Activated CD4-positive, CD25-positive, alpha-beta regulatory T cell treated with anti-CD3 and anti-CD28 coated beads, Interleukin-2, amount 50 U/mL, for 72 hours (primary cell): ENCODE measurements at places on chromosomes 12 and 14.

- DNase-seq = no peak
Observed at GRCh38 chr12:55718015-55718414, 2.2 kb downstream of the BLOC1S1 start.

DNA sequence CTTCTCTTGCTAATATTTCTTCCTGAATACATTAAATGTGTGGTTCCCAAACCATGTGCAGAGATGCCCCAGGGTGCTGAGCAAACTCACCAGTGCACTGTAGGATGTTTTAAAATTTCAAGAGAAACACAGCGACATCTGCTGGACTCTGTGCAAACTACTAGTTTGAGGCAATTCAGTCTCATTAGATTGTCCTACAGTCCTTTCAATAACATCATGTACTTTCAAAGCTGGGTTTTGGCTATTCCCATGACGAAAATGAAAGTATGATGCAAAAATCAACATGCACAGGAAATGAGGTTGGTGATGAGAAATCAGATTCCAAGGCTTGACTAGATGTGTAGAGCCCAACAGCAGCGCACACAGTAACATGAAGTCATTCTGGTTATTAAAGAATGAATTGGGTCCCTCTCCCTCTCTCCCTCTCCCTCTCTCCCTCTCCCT lies 66.3 kb downstream of the CLIP1 start:
- DNase-seq = peak; percentile 39

DNA sequence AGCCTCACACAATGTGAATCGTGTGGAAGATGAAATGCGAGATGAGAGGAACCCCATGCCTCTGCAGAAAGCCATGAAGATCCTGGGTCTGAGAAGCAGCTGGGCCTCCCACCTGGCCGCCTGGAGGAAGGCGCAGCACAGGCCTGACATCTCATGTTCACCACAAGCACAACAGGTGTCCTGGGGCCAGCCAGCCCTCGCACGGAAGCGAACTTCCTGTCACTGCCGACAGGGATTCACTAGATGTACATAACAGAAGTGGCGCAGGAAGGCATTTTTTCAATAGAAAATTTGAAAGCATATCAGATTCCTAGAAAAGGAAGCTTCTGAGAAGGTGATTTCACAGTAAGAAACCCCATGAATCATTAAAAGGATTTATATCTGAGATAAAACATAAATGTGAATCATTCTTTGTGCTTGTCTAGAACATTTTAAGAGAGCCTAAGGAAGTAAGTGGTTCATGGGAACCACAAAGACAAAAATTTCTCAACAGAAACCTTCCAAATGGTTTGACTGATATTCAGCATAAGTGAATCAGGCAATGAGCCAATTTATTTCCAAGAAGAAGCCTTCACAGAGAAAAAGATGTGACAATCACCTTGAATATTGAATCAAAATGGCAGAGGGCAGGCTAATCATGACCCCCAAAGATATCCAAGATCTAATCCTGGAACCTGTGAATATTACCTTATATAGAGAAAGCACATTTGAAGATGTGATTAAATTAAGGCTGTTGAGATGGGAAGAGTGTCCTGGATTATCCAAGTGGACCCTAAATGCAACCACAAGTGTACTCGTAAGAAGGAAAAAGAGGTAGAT lies 311.9 kb downstream of the DUSP6 start:
- DNase-seq = peak; percentile 74

DNA sequence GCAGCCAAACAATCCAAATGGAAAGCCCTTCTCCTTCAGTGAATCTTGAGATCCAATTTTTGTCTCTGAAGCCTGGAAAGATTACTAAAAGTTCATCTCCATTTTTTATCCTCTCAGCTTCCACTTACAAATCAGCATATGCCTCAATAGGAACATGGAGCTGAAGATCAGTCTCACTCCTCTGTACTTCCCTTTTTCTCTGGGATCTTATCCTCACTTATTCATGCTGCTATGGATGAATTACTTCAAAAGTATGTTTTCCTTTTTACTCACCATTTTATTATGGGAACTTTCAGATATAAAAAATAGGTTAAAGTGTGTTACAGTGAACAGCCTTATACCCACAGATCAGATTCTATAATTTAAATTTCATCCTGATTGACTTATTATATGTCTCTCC lies 14.4 kb upstream of the NTF3 start:
- DNase-seq = no peak

- DNase-seq = no peak
Observed at GRCh38 chr12:22310709-22311108, 23.8 kb downstream of the ST8SIA1 start.

GRCh38 chr12:68482660-68483059 lies 128.0 kb upstream of the RAP1B start:
- no peak for DNase-seq

DNA sequence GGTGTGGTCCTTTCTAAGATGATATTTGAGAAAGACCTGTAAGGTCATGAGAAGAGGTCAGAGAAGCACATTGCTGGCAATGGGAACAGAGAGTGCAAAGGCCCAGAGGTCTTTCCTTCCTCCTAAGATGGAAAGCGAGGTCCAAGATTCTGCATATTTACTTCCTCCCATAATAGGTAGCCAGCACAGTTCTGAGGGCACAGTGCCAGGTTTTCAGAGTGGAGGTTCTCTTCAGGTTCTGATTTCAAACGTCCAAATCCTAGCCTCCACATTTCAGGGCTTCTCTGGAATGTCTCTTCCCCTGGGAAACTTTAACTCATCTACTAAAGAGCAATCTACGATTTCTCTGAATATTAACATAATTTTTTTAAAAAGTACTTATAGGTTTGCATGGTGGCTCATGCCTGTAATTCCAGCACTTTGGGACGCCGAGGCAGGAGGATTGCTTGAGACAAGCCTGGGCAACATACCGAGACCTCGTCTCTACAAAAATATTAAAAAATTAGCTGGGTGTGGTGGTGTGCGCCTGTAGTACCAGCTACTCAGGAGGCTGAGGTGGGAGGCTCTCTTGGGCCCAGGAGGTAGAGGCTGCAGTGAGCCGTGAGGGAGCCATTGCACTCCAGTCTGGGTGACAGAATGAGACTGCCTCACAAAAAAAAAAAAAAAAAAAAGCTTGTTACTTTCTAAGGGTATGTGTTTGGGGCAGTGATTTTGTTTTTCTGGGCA lies 526 bp upstream of the MRPL42 start:
- no peak for DNase-seq

- DNase-seq = no peak
Observed at GRCh38 chr12:75882421-75882820, 149.2 kb downstream of the PHLDA1 start.

- no peak for DNase-seq
Observed at GRCh38 chr12:43316520-43316919, 235.5 kb downstream of the ADAMTS20 start.

DNA sequence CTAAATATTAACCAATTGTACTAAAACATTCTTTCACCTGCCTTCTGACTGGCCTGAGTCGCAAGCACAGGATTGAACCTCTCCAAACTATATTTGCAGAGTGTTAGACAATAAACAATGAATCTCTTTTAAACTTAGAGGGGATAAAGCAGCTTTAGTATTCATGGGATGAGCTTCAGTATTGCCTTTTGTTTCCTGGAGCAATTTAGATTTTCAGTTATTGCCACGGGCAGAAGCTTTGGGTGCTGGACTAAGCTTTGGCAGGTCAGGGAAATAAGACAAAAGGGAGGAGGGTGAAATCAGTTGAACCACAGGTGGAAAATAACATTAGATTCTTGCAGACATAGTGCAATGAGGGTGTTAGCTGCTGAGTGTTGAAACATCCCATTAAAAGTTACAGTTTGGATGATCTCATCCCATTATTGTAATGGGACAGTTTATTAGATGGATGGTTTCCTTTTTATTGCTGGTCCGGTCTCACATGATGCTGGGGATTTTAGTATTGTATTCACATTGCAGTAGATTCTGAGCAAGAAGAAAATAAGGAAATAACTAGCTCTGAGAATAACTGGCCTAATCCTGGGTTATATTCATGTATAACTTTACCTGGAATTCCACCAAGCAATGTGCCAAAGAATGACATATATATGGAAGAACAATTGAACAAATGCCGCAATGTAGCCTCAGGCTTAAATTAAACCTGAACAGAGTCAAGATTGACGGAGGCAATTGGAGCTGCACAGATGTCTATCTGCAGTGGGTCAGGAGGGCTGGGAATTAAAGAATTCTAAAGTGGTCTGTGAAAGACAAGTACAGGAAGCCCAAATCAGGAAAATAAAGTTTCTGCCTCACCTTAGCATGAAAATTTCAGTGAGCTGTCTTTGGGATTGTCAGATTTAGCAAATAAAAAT lies 1092.8 kb upstream of the SEL1L start:
- no peak for DNase-seq

DNA sequence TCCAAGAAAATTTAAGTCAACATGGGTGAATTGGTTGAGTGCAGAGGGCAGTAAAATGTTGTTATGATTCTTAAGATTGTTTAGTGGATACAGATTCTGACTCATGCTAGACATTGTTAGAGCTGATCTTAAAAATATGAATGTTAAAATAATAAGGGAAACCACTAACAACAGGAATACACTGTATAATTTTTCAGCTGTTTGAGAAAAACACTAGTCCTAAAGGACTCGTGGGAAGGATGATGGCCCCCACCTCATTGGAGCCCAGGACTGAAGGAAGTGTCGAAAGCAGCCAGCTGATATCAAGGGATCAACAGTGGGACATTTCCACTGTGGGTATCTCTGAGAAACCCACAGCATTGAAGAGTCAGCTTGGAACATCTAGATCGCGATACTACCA lies 82.9 kb upstream of the SCAF11 start:
- no peak for DNase-seq

- no peak for DNase-seq
Observed at GRCh38 chr14:59246566-59246965, 58.1 kb downstream of the DAAM1 start.

DNA sequence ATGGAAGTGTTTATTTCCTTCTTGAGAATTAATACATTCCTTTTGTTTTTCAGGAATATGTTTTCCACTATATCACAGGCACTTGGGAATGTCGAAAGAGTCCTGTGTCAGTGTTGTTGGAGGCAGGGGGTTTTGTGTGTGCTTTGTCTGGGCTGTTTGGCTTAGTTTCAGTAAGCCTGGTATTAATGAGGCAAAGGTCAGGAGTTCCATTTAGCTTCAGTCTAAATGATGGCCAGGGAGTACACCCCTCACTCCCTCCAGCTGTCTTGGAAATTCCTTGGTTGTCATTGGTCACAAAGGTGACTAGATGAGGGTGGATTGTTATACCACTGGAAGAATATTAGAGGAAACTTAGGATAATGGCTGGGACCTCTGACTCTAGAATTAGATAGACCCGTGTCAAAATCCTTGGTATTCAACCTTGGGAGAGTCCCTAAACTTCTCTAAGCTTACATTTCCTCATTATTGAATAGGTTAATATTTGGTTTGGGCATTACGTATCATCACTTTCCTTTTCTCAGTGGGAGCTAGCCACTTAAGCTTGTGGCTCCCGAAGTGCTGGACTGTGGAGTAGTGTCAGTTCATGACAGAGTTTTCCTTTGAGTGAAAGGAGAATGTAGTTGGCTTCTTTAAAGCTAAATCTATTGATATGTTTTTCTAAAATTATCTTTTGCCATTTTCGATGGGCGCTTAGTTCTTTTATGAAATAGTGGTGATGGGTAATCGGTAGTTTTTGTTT lies 5.2 kb downstream of the FRS2 start:
- no peak for DNase-seq

DNA sequence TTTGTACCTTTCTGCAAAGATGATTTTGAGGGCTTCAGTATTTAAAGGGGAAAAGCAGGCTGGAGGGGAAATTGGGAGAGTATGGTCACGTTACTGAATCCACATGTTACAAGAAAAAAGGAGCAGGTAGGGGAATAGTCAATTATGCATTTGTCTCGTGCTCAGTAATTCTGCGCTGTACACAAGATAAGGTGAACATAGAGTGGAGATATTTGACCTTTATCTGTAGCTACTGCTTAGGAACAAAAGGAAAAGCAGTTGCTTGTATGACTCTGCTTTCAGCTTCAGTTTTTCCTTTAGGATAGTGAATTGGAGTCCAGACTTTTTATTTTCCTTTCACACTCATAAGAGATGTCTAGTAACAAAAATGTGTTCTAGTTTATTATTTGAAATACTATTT lies 49.8 kb downstream of the FBXO33 start:
- no peak for DNase-seq

DNA sequence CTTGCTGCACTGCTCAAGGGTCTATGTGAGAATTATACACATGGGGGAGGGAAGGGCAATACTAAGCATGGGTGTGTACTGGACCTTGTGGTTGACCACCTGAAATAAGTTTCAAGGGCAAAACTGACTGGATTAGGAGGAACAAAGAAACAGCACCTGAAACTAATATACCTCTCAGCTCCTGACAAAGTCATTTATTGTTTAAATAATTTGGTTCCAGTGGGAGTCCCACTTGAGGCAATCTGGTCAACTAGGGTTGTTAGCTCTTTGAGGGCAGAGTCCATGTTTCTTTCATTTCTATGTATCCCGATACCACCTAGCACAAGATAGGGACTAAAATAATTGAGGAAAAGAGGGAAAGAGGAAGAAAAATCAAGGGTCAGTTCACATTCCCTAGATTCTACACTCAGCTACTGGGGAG lies 45.5 kb downstream of the STXBP6 start:
- DNase-seq = no peak

- DNase-seq = no peak
Observed at GRCh38 chr14:51328064-51328771, 88.2 kb downstream of the TMX1 start.

- no peak for DNase-seq
Observed at GRCh38 chr14:88202286-88202685, 120.8 kb downstream of the KCNK10 start.

GRCh38 chr14:23058654-23059504 lies 1.6 kb upstream of the CDH24 start:
- DNase-seq = no peak

GRCh38 chr12:127165567-127166392 lies 1101.2 kb upstream of the TMEM132C start:
- peak; percentile 37 for DNase-seq

DNA sequence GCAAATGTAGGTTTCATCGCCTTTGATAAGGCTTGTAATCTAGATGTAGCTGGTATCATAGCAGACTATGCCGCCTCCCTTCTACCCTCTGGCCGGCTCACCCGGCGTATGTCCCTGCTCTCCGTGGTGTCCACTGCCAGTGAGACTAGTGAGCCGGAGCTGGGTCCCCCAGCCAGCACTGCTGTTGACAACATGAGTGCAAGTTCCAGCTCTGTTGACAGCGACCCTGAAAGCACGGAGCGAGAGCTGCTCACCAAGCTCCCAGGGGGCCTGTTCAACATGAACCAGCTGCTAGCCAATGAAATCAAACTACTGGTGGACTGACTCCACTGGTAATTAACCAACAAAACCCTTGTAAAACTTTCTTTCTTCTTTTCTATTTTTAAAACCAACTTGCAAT lies 49.0 kb upstream of the A2ML1 start:
- DNase-seq = no peak

DNA sequence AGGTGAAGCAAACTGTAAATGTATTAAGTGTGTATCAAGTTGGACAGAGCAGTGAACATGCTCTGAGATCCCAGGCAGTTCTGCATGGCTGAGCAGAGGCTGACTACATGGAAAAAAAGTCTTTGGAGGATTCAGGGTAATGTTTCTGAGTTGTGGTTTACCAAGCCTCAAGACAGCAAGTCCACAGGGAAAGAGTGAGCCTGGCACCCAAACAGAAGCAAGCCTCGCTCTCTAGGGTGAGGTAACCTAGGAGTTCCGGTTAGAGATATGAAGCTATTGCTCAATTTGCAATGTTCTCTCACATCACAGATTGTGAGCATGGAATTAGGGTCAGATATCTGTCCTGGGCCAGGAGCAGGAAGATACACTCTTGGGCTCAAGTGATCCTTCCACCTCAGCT lies 158.6 kb downstream of the MON2 start:
- no peak for DNase-seq

- DNase-seq = no peak
Observed at GRCh38 chr12:124520265-124520701, 47.1 kb downstream of the NCOR2 start.
